ENCODE measurements at places on chromosomes 16 and 17.

DNA sequence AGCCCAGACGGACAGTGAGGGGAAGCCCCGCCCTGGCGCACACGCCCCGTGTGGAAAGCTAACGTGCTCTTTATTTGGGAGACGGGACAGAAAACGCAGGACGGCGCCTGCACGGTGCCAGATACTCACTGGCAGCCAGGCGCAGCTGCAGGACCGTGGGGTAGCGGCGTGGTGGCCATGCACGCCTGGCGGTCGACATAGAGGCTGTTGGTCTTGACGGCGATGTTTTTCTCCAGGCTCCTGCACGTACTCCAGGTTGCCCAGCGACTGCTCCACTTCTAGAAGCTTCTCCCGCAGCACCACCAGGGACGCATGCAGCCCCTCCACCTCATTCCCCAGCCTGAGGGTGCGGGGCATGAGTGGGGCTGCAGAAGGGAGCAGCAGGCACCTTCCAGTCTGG, 5.1 kb upstream of the C1QTNF8 start:
- DNase-seq: no peak

GRCh38 chr17:15085890-15086677, 179.0 kb downstream of the PMP22 start:
- no peak for DNase-seq

GRCh38 chr16:69201787-69202186, 14.8 kb downstream of the SNTB2 start:
- DNase-seq: no peak

DNA sequence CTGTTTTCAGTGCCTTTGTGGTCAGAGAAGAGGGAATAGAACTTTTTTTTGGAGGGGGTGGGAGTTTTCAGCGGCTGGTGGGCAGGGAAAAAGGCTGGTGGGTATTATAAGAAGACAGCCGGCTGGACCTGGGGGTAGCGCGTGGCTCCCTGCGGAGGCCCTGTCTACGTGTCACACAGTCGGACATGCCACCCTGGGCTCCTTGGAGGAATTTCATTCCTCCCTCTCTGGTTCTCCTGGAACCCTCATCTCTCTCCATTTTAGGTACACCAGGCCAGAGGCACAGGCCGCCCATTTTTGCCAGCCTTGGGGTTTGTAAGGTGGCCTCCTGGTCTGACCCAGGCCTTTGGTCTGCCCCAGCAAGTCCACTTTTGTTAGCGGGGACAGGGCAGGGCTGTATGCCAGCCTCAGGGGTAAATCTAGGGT, 908 bp downstream of the FKBP10 start:
- no peak for DNase-seq

GRCh38 chr16:68369697-68370580, 59.1 kb downstream of the PRMT7 start:
- DNase-seq: peak; percentile 29

DNA sequence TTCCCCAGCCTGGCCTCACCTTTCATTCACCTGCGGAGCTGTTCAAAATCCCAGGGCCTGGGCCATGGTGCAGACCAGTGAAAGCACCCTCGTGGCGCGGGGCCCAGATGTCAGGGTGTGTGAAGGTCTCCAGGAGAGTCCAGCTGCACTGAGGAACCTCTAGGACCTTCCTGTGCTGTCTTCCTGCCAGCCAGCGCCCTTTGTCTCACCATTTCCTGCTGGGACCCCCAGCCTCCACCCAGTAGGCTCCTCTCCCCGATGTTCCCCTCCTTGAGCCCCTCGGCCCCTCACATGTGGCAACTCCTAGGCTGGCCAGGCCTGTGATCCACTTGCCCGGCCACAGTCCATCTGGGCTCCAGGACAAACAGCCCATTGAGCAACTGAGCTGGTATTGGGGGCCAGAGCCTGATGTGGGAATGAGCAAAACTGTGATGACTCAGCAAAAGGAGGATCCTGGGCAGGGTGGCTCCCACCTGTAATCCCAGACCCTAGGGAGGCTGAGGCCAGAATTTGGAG, 677 bp downstream of the SULT1A2 start:
- no peak for DNase-seq

DNA sequence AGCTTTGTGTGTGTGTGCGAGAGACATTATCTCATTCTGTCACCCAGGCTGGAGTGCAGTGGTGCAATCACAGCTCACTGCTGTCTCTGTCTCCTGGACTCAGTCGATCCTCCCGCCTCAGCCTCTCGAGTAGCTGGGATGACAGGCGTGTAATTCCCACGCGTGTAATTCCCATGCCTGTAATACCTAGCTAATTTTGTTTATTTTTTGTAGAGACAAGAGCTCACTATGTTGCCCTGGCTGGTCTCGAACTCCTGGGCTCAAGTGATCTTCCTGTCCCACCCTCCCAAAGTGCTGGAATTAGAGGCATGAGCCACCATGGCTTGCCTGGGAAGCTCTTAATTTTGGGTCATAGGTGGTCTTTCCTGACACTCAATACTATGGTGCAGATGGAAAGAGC, 205.3 kb upstream of the TNRC6C start:
- DNase-seq: no peak

- no peak for DNase-seq
These were observed 16.9 kb downstream of the MAP3K3 start for GRCh38 chr17:63639125-63639524.

Measured in CD4-positive, alpha-beta T cell treated with Interleukin-21 for 1 hour (primary cell).